ENCODE measurements at places on chromosomes 5 and 9. TPM values are rescaled to one million over a fixed set of nuclear protein-coding genes. Genes with fewer than 3 reads are reported as not detected.
A peak's percentile ranks its signal among the peaks of the same experiment; 100 is the strongest.

The SPAG8 gene
- 0.39 TPM for total RNA-seq

The XRCC4 gene
- total RNA-seq: 24.6 TPM

The CATSPER3 gene
- total RNA-seq: 1.7 TPM

The UBAP2 gene
- 51.3 TPM for total RNA-seq

DNA sequence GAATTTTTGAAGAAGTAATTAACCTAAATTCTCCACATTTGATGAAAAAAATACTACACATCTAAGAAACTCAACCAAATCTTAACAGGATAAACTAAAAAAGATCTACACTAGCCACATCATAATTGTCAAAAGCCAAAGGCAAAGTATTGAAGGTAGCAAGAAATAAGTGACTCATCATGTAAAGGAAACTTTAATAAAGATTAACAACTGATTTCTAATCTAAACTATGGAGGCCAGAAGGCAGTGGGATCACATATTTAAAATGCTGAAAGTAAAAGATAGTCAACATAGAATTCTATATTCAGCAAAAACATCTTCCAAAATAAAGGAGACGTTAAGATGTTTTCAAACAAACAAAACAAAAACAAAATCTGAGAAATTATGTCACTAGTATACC is 2002.9 kb downstream of the MAT2B start:
- H3K36me3 ChIP-seq: no peaks in the 10 kb centered on the region
- H3K27me3 ChIP-seq: no peaks in the 10 kb centered on the region
- no peak overlapping the region for H3K27ac ChIP-seq
- no peak overlapping the region for H3K4me3 ChIP-seq
- DNase-seq: no peak
- H3K4me1 ChIP-seq: no peaks in the 10 kb centered on the region

DNA sequence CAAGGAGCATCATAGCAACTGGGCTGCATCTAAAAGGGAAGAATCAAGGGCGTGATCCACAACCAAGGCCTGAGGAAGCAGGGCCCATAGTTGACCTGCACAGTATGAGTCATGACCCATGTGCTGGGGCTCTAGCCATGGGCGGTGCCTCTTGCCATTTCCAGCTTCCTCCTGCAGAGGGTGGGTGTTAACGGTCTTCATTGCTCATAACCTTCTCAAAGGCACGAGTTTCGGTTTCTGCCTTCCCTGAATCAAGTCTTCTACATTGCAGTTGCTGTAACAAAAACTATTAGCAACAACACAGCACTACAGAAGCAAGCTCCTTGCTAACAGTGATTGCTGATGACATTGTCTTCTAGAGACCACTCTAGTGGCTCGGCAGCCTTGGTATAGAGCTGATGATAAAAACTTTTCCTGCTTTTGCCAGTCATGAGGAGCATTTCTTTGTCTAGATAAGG is 66.9 kb downstream of the CTSL start:
- H3K27ac ChIP-seq: no peak overlapping the region
- no peaks in the 10 kb centered on the region for H3K36me3 ChIP-seq
- peak; percentile 63 for DNase-seq
- H3K4me1 ChIP-seq: peaks cover 5% of the 10 kb centered on the region
- no peaks in the 10 kb centered on the region for H3K27me3 ChIP-seq

DNA sequence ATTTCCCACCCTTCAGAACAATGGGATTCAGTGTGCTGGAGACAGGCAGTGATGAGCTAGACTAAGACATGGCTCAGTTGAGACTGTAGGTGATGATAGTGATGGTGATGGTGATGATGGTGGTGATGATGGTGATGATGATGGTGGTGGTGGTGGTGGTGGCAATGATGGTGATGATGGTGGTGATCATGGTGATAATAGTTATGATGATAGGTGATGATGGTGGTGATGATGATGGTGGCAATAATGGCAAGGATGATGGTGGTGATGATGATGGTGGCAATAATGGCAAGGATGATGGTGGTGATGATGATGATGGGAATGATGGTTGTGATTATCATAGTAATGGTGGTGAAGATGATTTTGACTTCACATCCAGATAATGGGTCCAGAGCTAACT is 176.7 kb downstream of the NXNL2 start:
- no peak overlapping the region for H3K27ac ChIP-seq
- no peak for DNase-seq
- no peaks in the 10 kb centered on the region for H3K4me1 ChIP-seq
- no peak overlapping the region for H3K4me3 ChIP-seq
- H3K36me3 ChIP-seq: no peaks in the 10 kb centered on the region
- no peaks in the 10 kb centered on the region for H3K27me3 ChIP-seq

- H3K4me1 ChIP-seq: peaks cover 19% of the 10 kb centered on the region
- H3K36me3 ChIP-seq: no peaks in the 10 kb centered on the region
- peak; percentile 46 for DNase-seq
- H3K4me3 ChIP-seq: no peak overlapping the region
Measured at GRCh38 chr9:133994353-133995011, 2.4 kb upstream of the VAV2 start.

DNA sequence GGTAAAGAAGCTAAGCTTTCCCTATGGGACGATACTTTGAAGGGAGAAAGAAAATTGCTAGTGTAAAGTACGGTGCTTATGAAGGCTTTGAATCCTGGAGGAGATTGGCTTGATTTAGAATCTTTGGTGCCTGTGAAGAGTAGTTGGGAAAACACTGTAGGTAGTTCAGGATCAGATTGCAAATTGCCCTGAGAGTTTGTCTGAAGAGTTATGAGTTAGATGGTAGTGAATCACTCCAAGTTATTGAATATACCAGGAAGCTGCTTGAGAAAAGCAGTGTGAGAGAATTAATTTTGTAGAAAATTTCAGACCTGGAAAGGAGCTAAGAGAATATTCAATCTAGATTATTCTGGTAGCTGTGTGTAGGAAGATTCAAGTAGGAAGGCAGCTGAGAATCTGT is 11.5 kb downstream of the MAN2A1 start:
- no peak overlapping the region for H3K27ac ChIP-seq
- no peak overlapping the region for H3K4me3 ChIP-seq
- H3K4me1 ChIP-seq: no peaks in the 10 kb centered on the region
- DNase-seq: no peak
- no peaks in the 10 kb centered on the region for H3K36me3 ChIP-seq
- no peaks in the 10 kb centered on the region for H3K27me3 ChIP-seq

DNA sequence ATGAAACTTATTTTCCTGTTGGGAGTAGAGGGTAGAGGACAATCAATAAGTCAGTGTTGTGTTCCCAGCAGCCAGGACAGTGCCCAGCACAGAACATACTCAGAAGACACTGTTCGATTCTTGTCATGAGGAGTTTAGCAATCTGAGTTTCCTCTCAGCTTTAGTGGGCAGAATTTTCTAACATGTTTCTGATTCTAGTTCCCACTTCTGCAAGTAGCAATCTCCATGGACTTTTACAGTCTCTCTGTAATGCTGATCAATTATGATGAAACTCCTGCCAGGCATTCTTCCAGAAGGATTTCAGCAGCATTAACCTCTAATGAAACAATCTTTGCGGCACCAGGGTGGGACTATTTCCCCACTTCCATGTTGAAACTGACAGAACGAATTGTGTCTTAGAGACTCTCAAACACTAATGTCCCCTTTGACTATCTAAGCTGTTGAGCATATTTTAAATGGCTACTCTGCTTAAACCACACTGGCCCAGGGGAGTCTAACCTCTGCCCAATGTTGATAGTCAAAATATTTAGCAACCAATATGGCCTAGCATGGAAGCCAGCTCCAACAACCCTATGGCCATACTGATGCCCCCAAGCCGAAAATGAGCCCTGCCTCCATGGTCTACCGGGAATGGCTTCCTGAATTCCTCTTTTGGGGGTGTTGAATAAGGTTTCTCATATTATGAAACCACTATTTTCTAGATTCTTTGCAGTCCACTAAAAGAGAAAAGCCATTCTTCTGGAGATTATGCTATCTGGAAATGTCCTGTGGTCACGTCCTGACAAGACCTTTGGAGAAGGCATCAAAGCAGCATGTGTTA is 484.3 kb downstream of the BNC2 start:
- no peak for DNase-seq
- H3K4me3 ChIP-seq: no peak overlapping the region
- no peaks in the 10 kb centered on the region for H3K36me3 ChIP-seq

GRCh38 chr9:78856144-78856543 is 559.2 kb downstream of the PSAT1 start:
- DNase-seq: no peak
- H3K4me3 ChIP-seq: no peak overlapping the region
- H3K36me3 ChIP-seq: no peaks in the 10 kb centered on the region
- no peaks in the 10 kb centered on the region for H3K27me3 ChIP-seq
- no peak overlapping the region for H3K27ac ChIP-seq

- H3K4me3 ChIP-seq: no peak overlapping the region
- DNase-seq: no peak
- peaks cover 4% of the 10 kb centered on the region for H3K4me1 ChIP-seq
- H3K27me3 ChIP-seq: peaks cover 54% of the 10 kb centered on the region
Measured at GRCh38 chr5:6398570-6399230, 20.4 kb upstream of the MED10 start.

DNA sequence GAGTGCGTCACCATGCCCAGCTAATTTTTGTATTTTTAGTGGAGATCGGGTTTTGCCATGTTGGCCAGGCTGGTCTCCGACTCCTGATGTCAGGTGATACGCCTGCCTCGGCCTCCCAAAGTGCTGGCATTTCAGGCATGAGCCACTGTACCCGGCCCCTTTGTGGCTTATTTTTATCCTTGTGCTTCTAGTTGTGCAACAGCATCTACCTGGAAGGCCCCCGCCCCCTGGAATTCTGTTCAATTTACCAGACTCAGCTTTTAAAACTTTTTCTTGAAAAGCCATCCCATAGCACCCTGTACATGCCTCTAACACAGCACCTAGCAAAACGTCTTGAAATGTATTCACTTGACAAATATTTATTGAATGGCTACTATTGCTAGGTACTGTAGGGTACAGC is 9.7 kb upstream of the GPBP1 start:
- no peak for DNase-seq
- no peaks in the 10 kb centered on the region for H3K27me3 ChIP-seq
- H3K36me3 ChIP-seq: no peaks in the 10 kb centered on the region

DNA sequence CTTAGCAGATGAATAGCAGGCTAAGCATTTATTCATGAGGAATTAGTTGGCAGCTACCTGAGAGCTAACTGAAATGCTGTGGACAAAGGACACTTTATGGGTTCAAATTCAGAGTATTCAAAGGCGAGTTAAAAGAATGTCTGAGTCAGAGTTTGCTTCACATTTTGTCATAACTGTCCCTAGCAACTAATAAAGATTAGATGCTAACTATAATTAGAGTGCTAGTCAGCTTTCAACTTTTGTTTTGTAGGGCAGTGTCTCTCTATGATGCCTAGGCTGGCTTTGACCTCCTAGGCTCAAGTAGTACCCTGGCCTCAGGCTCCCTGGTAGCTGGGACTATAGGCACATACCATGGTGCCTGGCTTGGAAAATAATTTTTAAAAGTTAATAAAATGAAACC is 4.6 kb downstream of the SMC5 start:
- H3K36me3 ChIP-seq: peaks cover 45% of the 10 kb centered on the region
- H3K4me1 ChIP-seq: peaks cover 18% of the 10 kb centered on the region
- no peaks in the 10 kb centered on the region for H3K27me3 ChIP-seq
- no peak for DNase-seq

DNA sequence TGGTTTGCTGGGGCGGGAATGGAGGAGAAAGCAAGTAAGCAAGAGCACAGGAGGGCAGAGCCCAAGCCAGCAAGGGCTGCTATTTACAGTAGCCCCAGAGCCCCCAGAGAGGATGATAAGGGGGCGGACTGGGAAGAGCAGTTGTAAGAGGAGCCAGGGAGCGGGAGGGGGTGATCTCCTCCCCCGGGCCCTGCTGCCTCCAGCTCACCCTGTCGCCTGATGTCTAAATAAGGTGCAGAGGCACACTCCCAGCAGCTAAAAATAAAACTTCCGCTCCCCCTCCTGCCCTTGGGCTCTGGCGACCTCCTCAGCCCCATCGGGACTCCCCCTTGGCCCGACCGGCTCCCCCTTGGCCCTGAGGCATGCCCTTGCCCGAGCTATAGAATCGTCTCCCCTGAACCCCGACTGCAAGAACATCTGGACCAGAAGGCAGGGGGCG is 14.4 kb upstream of the CCDC69 start:
- no peaks in the 10 kb centered on the region for H3K27me3 ChIP-seq
- H3K27ac ChIP-seq: no peak overlapping the region
- no peak for DNase-seq

DNA sequence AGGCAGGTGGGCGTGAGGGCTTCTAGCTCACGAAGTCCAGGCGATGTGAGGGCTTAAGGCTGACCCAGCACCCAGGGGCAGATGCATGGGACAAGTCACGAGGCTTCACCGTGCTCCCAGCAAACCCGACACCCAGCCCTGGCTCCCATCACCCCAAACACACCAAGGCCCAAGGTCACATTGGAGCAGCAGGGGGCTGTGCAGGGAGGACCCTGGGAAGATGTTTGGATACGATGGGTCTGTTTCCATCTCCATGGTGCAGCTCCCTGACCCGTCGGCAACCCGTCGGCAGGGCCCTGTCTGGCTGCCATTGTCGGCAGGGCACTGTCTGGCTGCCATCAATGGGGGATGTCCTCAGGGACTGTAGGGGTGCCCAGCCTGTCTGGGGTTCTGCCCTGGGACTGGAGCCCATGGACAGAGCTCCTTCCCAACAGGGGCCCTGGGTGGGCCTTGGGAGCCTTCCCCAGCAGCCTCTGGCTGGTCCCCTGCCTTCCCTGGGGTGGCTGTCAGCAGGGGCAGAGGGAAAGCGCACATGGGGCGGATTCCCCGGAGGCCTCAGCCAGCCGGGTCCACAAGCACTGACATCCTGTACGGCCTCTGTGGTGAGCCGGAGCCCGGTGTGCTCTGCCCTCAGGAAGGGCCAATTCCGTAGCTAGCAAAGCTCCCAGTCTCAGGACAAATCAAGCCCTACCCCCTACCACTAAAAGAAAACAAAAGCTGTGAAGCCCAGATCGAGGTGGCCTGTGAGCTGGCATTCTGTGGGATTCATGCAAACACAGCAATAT is 47.1 kb downstream of the NACC2 start:
- no peak overlapping the region for H3K27ac ChIP-seq
- peaks cover 7% of the 10 kb centered on the region for H3K36me3 ChIP-seq
- H3K4me1 ChIP-seq: peaks cover 14% of the 10 kb centered on the region
- no peaks in the 10 kb centered on the region for H3K27me3 ChIP-seq
- DNase-seq: no peak

DNA sequence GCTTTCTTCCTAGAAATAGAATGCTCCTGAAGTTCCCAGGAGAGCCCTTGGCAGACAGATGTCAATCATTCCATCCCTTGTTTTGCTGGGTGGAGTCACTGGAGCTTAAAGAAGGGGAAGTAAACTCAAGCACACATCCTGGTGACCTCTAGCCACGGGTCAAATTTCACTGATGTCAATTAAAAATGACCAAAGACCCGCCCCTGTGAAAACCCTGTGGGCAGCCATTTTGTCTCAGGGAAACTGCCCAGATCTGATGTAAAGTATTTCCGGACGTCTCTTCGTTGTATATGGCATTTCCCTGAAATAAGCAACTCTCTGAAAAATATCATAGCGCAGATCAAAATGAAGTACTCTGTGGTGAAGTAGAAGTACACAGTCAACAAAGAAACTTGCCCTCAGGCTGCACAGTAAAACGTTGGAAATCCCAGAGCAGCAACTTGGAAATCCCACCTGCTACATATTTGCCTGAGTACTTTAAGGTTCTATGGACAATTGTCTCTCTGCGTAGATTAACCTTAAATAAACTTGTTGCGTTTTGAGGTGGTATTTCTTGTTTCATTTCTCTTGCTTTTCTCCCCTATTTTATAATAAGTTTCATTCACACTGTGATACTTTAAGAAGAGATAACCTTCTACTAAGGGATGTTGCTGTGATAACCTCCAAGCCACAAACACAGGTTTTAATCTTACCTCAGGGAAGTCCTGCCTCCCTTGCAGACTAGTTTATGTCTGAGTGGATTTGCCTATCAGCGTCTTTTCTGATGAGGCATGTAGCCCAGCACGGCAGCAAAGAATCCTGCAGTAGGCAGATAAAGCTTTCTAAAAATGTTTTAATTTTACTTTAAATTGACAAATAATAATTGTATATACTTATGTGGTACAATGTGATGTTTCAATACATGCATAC is 60.9 kb upstream of the PIP5K1B start:
- H3K36me3 ChIP-seq: no peaks in the 10 kb centered on the region
- H3K4me1 ChIP-seq: no peaks in the 10 kb centered on the region
- no peak for DNase-seq
- no peak overlapping the region for H3K4me3 ChIP-seq

All from HCT116 (cell line).